ENCODE measurements at places on chromosomes 7 and 10.

DNA sequence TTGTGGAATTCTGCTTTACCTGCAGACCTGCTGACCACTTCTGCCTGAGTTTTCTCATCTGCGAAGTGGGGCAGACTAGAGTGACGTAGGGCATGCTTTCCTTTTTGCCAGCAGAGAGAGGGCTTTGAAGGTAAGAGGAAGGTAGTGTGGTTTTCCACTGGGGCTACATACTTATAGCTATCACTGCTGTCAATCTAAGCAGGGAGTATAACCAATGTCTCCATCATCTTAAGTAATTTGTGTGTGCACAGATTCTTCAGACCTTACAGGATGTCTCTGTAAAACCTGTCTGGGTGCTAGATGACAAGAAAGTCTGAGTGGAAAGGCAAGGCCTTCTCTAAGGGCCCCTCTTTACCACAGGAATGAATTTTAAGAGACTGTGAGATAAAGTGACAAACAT, 106.8 kb downstream of the RBM20 start:
- no peak for DNase-seq

GRCh38 chr10:102620591-102621442, 23.5 kb upstream of the TRIM8 start:
- DNase-seq = no peak

DNA sequence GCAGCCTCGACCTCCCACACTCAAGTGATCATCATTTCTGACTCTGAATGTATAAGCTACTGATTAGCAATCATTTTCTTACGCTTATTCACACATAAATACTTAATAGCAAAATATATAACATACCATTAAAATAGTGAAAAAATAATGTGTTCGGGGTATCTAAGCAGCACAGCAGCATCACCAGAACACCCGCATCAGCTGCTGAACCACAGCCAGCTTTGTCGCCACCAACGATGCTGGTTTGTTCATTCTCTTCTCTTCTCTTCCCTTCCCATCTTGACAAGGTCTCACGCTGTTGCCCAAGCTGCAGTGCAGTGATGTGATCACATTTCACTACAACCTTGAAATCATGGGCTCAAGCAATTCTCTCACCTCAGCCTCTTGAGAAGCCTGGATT, 425.1 kb upstream of the LRGUK start:
- DNase-seq = no peak

- no peak for DNase-seq
Measured at GRCh38 chr7:81298951-81299666, 380.3 kb upstream of the SEMA3C start.

GRCh38 chr10:36942616-36943015, 182.8 kb upstream of the ANKRD30A start:
- DNase-seq = no peak

GRCh38 chr7:135257790-135258189, 24.2 kb downstream of the STRA8 start:
- DNase-seq = no peak

DNA sequence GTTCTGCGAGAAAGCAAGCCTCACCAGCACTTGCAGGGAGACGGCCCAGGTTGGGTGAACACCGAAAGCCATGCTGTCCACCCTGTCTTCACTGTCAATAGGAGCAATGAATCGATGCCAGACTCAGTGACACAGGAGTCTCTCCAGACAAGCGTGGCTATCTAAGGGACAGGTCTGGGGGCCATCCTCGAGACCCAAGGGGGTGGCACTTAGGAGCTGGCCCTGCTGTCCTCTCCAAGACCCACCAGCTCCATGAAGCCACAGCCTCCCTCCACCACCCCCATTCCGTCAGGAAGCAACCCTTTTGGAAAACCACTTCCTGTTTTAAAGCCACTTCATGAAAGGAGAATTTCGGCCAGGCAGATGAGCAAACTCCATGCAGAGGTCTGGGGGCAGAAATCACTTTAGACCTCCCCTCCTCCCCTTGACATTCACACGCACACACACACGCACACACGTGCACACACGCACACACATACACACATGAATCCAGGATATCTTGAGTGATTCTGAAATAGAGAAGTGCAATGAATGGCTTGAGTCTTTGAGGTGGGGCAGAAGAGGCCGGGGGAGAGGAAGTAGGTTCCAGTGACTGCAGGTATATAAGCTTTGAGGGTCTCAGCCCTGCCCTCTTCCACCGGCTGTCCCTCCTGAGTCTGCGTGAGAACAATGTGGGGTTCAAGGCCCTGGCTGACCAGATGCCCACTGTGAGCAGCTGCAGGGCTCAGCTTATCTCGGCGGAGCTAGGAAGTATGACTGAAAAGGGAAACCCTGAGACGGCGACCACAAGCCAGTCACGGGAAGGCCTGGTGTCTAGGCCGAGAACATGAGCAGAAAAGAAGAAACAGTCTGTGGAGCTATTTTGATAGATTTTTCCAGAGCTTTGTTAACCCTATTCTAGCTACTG, 25.0 kb downstream of the RGS10 start:
- DNase-seq = no peak

- no peak for DNase-seq
Measured at GRCh38 chr10:63240807-63241206, 107.7 kb downstream of the NRBF2 start.

Measured in stimulated activated CD4-positive, alpha-beta T cell treated with anti-CD3 and anti-CD28 coated beads, Interleukin-1b, Interleukin-23, amount 100 ng/mL, for 4 hours (primary cell).